ENCODE measurements at places on chromosomes 4 and X.

- DNase-seq = no peak
Observed at GRCh38 chrX:152817078-152817764, 13.3 kb downstream of the CETN2 start.

- no peak for DNase-seq
Observed at GRCh38 chrX:118525174-118525730, 29.6 kb downstream of the DOCK11 start.

GRCh38 chr4:17082186-17082585, 183.7 kb upstream of the LDB2 start:
- DNase-seq = no peak

DNA sequence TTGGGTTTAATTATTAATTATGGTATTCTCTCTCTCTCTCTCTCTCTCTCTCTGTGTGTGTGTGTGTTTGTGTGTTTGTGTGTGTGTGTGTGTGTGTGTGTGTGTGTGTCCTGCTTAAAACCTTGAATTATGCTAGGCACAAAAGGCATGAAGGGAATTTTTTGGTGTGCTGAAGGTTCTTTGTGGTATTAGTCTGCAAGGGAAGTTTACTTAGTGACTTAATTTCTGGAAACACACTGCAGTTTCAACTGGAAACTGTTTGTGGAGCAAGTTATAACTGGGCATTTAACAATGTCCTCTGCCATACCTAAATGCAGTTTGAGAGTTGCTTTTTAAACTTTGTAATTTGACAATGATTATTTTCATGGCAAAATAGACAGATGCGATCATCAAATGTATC, 111.7 kb downstream of the FRMPD4 start:
- DNase-seq = no peak

DNA sequence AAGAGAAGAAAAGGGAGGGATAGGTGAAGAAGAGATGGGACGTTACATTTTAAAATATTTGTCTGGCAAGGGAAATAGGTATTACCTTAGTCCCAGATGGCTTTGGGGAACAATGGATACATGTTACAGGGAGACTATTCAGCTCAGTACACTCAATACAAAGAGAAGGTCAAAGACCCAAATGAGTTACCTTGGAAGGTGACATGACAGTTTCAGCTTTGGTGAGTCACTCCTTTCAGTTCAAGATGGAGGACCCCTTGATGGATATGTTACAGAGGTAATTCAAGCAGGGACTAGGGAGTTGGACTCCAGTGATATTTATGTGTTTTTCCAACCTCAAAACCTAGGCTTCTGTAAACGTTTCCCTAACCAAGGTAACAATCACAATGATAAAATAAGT, 5.0 kb downstream of the NOA1 start:
- no peak for DNase-seq

DNA sequence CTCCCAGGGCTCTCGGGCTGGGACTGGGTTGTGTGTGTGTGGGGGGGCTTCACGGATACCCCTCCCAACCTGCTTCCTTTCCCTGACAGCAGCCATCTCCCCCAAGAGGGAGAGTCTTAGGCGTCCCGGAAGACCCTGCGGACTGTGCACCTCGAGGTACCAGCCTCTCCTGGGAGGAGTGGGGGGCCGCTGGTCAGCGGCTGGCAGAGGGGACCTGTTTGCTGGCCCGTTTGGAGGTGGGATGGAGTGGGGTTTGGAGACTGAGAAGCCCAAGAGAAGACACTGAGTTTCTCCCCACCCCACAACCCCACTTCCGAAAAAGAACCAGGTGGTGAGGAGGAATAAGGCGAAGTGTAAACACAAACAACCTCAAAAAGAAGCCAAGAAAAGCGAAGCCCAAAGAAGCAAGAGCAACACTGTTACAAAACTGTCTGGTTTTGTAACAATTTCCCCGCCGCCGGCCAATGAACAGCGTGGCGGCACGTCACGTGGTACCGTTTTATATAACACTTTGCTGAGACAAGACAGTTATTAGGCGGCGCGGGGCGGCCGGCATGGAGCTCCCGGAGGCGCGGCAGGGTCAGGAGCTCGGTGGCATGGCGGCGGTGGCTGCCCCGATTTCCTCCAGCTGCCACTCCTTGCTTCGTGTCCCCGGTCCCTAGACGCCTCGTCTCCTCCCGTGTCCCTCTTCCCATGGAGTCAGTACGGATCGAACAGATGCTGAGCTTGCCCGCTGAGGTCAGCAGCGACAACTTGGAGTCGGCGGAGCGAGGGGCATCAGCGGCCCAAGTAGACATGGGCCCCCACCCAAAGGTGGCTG, at the start of gene LONRF3:
Gene LONRF3 (plus strand): TSS at position 531 of the 820 bp plus-strand sequence. CDS start 163 bp downstream, at position 694.
- DNase-seq = no peak

DNA sequence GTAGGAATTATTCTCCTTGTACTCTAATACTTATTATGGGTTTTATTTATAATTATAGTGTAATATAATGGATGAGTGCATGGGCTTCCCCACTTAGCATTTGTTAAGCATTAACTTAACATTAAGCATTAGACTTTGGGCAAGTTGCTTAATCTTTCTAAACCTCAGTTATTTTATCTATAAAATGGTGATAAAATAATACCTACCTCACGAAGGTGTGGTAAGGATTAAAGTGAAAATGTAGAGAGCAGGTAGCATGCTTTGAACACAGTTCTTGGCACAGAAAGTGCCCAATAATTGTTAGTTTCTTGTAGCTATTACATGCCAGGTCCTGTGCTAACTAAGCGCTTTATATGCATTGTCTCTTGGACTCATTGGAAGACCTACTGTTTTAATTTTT, 2.6 kb downstream of the MSMO1 start:
- no peak for DNase-seq

- DNase-seq = peak; percentile 87
Observed at GRCh38 chr4:73740353-73740778, at the start of gene CXCL8. Gene CXCL8 (plus strand): TSS chr4:73740569. CDS start chr4:73740659, 90 bp downstream.

GRCh38 chr4:168723569-168723968, 226.7 kb downstream of the PALLD start:
- no peak for DNase-seq

- DNase-seq = no peak
Observed at GRCh38 chr4:118962540-118962939, 73.9 kb downstream of the SYNPO2 start.

GRCh38 chr4:48112017-48112667, 21.9 kb downstream of the TXK start:
- no peak for DNase-seq

GRCh38 chrX:130039847-130040246, 57.4 kb downstream of the BCORL1 start:
- no peak for DNase-seq

DNA sequence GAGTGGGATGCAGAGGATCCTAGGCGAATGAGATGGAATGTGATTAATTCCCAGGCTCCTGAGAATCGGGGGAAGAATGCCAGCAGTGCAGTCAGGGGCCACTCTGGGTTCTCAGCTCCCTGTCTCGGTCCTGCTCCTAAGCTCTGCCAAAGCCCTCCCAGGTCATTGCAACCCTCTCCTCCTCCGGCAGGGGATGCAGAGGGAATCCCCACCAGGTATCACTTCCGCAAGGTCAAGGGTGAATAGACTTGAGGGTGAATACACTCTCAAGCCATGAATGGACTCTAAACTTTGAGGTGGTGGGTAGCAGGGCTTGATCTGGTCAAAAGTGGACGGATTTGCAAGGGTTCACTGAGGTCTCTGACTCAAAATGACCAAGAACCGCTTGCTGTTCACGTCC, 139.3 kb upstream of the MXRA5 start:
- no peak for DNase-seq

GRCh38 chr4:30903502-30904214, 183.5 kb downstream of the PCDH7 start:
- DNase-seq = no peak

- no peak for DNase-seq
Observed at GRCh38 chrX:140815868-140816267, 106.3 kb downstream of the LINC00632 start.

DNA sequence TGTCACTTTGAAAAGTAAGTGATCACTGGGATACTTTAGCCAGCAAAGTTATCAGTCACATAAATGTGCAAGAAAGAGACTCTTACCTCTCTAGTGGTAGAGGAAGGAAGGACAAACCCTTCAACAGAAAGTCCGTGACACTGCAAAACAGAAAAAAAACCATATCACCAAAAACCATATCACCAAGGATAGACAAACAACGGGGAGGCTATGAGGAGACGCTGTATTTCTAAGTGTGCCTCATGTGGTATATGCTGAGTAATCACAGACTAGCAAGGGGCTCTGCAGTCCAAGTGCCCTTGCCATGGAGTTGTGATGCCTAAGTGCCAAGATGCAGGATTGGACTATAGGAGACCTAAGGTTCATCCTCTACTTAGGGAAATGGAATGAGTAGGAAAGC, 11.5 kb upstream of the HDAC8 start:
- DNase-seq = no peak

GRCh38 chr4:184415071-184415470, 59.3 kb downstream of the IRF2 start:
- DNase-seq = no peak

DNA sequence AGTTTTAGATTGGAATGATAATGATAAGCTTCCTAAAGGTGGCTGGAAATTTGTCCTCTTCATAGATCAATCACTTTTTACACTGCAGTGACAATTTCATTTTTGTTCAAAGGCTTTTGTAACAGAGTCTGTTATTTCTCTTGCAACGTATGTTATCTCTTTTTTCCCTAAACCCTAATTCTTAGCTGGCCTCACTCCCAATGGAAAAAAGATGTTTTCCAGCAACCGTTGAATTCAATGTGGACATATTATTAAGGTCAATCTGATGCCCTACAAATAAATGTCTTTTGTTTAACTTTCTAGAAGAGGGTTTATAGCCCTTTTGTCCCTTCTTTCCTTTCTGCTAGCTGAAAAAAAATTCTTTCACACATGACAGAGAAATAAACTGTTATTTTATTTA, 192.7 kb upstream of the NWD2 start:
- DNase-seq = no peak

All from RWPE2 (cell line).